ENCODE measurements at places on chromosomes 16 and 17.
A peak's percentile ranks its signal among the peaks of the same experiment; 100 is the strongest.

GRCh38 chr16:67235816-67236562 is 9.1 kb downstream of the TMEM208 start:
- DNase-seq: no peak

DNA sequence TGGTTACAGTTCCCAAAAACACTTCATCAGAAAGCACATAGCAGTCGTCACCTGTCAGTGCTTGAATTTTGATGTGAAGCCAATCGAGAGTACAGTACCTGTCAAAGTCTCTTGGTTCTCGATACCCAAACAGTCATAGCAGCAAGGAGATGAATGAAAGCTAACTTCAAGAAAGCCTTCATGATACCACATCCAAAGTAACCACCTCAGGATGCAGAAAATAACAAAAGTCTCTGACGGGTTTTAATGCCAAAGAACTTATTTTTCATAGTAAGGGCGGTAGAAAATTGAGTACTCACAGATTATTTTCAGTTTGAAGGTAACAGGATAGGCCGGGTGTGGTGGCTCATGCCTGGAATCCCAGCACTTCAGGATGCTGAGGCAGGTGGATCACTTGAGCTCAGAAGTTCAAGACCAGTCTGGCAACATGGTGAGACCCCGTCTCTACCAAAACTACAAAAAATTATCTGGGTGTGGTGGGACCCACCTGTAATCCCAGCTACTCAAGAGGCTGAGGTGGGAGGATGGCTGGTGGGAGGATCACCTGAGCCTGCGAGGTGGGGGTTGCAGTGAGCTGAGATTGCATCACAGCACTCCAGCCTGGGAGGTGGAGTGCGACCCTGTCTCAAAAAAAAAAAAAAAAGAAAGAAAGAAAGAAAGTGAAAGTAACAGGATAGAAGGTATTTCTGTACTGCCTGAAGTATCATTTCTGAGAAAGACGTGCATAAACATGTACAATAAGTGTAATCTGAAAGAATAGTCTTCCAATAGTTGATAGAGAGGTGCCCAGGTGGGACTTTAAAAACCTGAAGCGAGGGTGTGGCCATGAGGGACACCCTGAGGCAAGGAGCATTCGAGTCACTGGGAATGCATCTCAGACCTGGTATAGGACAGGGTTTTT is 15.4 kb downstream of the MFSD11 start:
- no peak for DNase-seq

GRCh38 chr17:47700471-47701449 is 6.8 kb downstream of the TBKBP1 start:
- no peak for DNase-seq

DNA sequence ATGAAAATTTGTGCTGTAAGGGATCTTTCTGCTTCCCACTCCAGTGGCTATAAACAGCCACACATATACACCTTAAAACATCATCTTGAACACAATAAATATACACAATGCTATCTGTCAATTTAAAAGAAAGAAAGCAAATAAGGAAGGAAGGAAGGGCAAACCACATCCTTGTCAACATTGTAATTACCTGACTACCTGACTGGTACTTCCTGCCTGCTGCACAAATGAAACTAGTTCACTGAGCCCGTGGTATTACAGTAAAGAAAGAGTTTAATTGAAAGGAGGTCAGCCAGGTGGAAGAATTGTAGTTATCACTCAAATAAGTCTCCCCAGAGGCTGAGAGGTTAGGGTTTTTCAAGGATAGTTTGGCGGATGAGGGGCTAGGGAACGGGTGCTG is 344.4 kb upstream of the ASIC2 start:
- DNase-seq: no peak

DNA sequence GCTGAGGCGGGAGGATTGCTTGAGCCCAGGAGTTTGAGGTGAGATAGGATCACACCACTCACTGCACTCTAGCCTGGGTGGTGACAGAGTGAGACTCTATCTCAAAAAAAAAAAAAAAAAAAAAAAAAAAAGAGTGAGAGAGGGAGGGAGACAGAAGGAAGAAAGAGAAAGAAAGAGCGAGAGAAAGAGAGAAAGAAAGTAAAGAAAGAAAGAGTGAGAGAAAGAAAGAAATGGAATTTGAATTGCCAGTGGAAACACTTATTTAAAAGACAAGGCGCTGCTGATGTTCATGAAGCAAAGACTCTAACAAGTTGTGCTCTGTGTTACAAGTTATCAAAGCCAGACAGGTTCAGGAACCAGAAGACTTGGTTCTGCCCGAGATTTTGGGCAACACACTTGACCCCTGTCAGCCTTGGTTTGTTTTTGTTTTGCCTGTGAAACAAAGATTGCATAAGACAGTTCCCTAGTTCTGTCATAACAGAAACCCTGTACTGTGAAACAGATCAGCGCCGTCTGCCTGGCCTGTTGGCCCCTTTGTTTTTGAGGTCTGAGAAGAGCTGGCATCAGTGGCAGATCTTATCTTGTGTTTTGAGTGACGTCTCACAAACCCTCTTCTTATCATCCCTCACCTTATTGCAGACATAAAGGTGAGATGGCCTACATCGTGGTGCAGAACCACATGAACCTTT is 55.4 kb upstream of the ENDOV start:
- DNase-seq: no peak

DNA sequence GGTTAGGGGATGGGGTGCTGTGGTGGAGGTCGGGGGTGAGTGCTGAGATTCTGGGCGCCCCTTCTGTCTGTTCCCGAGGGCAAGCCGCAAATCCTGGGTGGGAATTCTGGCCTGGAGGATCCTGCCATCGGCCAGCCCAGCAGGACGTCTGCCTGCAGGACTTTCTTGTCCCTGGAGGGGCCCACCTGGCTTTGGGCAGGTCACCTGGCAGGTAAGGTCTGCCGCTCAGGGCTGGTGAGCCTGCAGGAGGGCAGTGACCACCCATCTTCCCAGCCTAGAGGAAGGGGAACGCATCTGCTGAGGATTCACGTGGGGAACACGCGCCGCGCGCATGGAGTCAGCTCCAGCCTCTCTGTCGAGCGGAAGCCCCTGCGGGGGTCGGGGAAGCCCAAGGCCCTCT is 5.4 kb downstream of the RNF222 start:
- peak; percentile 62 for DNase-seq

DNA sequence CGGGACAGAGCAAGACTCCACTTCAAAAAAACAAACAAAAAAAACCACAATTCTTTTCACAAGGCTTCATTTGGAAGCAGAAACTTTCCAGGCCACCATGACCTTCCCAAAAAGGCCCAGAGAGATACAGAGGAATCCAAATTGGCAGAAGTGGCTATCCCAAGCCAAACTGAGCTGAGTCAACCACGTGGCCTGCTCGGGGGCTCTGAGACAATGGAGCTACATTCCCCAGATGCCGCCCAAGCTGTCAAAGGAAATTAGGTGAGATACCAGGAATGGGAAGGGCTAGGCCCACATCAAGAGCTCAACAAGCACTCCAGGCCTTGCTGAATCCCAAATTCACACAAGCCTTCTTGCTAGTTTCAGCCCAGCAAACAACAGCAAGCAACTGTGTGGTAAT is 5.7 kb upstream of the EXOSC6 start:
- no peak for DNase-seq
